Activated T-cell treated with anti-CD3 and anti-CD28 coated beads, Interleukin-2, amount 50 U/mL, for 48 hours (primary cell): ENCODE measurements at places on chromosomes 5 and 9.

GRCh38 chr9:78218890-78219289, 17.0 kb upstream of the CEP78 start:
- DNase-seq, result no peak

GRCh38 chr9:23537192-23538066, 288.6 kb downstream of the ELAVL2 start:
- no peak for DNase-seq

- no peak for DNase-seq
Measured at GRCh38 chr5:1856596-1857255, 26.0 kb downstream of the IRX4 start.

- no peak for DNase-seq
Measured at GRCh38 chr5:41924526-41924871, 582 bp upstream of the FBXO4 start.

DNA sequence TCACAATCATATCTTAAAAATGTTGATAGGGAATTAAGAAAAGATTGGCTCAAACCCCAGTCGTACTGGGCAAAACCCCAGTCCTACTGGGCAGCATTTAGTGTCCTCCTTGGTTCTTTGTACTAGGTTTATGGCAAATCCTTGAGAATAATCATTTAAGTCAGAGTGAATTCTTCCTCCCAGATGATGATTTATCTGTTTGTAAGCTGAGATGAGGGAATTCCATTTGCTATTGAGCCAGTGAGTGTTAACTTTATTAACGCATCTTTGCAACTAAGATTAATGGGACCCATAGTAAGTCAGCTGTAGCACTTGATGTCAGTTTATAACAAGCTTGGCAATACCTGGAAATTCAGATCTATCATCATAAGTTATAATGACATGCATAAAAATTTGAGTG, 821.8 kb upstream of the DMAC1 start:
- DNase-seq, result no peak
